ENCODE measurements at places on chromosomes 16 and 17.

DNA sequence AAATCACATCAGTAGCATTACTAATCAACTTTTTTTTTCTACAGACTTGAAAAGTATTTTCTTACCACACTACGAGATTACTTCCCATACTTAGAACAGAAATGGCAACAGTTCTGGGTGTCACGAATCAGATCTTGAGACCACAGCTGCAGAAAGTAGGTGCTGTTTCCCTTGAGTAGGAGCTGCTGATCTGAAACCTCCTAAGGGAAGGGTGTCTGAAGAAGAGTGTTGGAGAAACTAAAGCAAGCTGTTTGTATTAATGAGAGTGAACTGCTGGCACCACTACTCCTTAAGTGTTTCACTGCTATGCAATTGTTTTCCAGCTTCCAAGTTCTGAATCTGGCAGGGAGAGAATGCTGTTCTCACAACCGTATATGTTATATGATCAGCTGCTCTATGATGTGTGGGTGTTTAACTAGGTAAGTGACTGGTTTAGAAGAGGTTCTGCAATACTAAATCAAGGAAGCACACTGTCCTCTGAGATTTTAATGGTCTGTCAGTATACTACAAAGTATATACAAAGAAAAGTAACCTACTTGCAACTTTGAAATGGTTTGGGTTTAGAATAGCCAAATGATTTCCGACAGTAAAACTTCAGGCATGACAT, 3.3 kb downstream of the ZNF652 start:
- no peak for DNase-seq

DNA sequence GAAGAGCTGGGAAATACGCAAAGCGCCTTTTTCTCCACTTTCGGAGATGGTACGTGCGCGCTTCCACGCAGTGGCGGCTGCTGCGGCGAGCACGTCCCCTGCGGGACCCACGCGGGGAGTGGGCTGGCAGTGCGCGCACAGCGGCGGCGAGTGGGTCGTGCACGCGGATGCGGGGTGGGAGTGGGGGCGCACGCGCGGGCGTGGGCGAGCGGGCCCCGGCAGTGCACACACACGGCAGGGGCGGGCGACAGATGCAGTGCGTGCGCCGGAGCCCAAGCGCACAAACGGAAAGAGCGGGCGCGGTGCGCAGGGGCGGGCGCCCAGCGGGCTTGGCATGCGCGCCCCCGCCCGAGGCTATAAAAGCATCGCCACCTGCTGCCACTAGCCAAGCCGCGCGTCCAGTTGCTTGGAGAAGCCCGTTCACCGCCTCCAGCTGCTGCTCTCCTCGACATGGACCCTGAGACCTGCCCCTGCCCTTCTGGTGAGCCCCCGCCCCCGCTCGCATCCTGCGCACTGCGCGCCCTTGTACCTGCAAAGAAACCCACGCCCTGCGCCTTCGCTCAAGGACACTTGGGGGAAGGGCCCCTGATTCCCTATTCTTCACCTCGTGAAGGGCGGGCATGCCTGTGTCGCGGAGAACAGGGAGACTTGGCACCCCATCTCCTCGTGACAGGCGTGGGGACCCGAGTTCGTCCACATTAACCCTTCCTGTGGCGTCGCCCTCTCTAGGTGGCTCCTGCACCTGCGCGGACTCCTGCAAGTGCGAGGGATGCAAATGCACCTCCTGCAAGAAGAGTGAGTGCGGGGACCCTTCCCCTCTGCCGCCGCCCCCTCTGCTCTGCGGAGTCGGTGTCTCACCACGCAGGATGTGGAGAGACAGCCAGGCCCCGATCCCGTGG, at the start of gene MT3:
Gene MT3, plus strand, starts transcription at position 388 of the 899 bp plus-strand sequence. Its CDS starts 63 bp downstream, at position 451.
- no peak for DNase-seq

- DNase-seq: no peak
Observed at GRCh38 chr17:79987935-79988184, 47.8 kb downstream of the TBC1D16 start.

- no peak for DNase-seq
Observed at GRCh38 chr16:89120921-89121351, 27.3 kb downstream of the ACSF3 start.

DNA sequence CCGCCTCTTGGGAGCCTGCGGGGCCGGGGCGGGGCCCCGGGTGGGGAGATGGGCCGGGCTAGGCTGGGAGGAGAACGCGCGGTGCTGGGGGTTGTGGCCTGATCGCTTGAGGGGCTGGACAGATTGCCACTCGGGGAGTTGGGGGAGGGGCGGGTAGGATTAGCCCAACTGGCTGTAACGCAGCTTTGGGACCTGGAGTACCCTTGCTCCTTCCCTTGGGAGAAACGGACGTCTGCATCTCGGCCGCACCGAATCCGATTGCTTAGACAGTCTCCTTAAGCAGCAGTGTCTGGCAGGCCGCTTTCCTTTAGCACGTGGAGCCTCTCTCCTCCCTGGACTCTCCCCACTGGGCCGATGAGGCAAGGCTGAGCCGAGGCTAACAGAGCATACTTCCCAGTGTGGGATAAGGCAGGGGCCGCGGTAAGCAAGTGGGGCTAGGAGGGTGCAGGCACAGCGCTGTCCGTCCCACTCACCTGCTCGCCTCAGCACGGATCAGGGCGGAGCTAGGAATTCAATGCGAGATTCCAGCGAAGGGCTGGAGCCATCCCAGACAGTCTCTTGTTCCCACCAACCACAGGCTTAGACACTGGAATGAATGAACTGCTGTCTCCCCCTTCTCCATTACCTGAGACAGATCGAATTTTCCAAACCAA, 540 bp upstream of the ACLY start:
- no peak for DNase-seq

DNA sequence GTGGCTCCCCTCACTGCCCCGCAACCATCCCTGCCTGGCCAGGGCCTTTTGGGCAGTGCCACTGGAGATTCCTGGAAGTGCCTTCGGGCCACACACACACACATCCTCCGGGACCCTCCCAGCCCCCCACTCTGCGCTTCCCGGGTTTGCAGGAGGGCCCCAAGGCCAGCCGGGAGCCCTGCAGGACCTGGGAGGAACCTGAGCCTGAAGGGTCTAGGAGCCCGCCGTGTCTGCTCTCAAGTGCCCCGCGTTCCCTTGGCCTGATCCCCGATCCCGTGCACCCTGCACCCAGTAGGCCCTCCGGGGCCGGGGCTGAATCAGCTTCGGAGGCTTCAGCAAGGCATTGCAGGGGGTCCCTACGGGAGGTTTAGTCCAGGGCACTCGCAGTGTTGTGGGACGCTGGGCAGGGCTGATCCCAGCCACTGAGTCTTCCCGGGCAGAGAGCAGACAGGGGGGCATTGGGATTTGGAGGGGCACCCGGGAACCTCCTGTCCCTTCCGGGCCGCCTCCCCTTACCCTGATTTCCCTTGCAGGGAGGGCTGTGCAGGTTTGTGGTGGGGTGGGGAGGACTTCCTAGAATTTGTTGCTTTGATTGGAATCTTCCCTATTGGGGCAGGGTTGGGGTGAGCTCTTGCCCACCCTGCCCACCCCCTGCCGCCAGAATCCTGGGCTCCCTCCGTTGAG, 36.9 kb downstream of the TMEM235 start:
- DNase-seq: no peak

GRCh38 chr17:32792207-32792606, 84.7 kb downstream of the MYO1D start:
- no peak for DNase-seq

DNA sequence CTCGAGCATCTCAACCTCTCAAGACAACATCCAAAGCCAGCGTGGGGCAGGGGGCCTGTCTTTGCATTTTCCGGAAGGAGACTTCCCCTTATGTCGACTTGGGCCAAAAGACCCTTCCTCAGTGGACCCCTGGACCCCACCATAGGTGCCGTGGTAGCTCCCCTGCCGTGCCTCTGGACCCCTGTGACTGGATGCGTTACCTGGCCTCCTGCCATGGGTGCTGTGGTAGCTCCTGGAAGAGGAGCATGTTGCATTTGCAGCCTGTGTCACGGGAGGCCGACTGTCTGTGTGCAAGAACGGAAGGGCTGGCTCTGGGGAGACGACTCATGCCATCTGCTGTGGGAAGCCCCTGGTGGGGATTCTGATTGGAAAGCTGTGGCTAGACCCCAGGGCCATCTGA, 130.1 kb downstream of the FOXL1 start:
- DNase-seq: no peak

DNA sequence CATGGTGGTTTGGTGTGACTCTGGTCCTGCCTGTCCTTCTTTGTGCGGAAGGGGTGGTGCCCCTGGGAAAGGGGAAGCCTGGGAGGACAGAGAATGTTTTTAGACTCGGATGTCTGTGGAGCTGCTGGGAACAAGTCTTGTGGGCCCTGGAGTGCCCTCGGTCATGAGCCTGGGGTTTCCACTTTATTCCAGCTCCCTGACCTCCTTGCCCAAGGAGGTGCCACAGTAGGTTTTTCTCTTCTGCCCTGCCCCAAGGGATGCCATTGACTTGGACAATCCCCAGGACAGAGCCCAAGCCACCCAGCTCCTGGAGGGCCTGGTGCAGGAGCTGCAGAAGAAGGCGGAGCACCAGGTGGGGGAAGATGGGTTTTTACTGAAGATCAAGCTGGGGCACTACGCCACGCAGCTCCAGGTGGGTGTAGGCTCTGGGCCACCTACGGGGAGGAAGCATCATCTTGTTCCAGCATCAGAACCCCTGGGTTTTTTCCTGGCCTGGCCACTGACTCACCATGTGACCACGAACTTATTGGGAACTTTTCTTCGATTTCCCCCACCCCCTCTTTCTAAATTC, 1.4 kb downstream of the STAT5A start:
- no peak for DNase-seq

GRCh38 chr17:80789356-80789902, 202.2 kb upstream of the CHMP6 start:
- DNase-seq: no peak

DNA sequence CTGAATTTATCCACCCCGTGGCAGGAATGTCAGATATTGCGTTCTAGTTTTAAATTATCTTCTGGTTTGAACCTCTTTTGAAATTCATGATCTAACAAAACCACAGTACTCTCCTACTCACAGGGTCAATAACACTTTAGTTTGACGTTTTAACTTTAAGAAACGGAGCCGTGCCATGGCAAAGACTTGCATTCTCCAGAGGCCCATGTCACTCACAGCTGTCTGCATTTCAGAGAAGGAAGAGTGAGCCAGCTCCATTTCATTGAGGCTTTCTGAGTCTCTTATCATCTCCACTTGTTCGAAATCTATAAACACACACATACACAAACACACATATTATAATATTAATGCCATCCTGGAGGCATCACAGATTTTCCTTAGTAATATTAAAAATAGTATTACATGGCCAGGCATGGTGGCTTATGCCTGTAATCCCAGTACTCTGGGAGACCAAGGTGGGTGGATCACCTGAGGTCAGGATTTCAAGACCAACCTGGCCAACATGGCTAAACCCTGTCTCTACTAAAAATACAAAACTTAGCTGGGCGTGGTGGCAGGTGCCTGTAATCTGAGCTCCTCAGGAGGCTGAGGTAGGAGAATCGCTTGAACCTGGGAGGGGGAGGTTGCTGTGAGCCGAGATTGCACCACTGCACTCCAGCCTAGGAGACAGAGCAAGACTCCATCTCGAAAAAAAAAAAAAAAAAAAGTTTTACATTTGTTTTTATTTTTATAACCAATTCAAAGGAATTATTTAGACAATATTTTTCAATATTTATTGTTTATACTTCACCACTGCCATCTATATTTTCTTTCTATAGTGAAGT, 35.6 kb downstream of the ABCA6 start:
- no peak for DNase-seq

DNA sequence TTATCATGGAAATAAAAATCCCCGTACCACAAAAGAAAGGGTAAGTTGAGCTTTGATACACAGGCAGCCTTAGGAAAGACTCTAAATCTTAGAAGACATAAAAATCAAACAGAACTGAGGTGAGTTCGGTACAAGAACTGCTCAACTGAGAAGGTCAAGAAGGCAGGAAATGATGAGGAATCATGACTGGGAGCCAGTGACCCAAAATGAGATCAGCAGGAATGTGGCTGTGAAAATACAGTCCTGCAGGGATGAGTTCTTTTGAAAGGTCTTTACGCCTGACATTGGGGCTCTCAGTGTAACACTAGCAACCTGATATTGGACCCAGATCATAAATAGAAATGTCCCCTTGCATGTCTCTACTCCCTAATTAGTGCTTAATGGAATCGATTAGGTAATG, 56.3 kb upstream of the CDH11 start:
- DNase-seq: no peak

DNA sequence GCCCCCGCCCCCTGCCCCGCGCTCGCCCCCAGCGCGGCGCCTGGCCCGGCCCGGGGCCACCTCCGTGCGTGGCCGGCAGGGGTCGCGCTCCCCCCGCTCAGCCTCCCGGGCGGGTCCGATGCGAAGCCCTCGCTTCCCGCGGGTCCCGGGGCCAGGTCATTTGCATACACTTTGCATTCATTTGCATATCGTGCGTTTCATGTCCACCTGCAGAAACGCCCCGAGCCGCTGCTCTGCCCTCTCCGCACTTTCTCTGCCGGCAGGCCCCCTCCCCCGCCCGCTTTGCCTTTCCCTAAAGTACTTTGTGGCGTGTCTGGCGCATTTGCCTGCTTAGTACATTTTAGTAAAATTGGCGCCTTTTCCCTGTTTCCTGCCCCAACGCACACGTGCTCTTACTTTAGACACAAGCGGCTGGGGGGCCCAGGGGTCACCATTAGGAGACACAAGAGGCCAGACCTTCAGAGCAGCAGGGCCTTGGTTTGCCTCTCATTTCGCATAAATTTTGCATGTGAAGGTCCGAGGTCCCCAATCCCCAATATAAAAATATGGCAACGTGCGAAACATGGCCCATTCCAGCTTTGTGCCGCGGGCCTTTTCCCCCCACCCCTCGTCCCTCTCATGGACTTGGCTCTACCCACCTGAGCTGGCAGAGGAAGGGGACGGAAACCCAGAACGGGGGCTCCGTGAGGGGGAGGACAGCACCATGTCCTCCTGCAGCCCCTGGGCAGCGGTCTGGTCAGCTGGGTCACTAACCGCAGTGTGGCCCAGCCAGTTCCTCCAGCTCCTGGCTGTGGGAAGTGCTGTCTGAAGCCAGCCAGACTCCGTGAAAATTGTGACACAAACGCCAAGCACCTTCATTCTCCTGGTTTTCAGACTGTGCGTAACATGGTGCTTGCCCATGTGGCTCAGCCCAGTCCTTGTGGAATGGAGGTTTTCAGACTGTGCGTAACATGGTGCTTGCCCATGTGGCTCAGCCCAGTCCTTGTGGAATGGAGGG, 34.8 kb downstream of the CBFA2T3 start:
- DNase-seq: no peak

DNA sequence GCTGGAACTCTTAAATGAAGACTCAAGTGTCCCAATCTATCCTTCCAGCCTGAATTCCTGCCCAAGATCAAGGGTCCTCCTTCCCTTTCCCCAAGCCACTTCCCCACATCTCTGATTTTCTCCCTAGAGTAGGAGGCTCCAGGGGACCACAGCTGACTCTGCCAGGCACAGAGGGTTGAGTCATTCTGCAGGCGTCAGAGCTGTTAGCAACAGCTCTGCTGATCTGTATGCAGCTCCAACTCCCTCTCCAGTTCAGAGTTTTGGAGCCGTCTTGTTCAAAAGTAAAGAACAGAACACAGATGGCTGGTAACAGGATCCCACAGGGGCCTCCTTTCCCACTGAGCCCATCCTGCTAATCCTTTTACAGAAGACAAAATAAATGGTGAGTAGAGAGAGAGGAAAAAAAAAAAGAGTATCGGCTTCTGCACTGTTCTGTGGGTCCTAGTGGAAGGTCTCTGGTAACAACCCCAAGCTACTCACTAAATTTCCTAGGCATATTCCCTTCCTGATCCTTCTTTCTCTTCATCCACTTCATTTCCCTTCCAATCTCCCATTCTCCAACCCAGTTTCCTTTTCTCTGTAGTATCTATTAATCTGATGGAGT, 13.4 kb upstream of the TAOK1 start:
- DNase-seq: no peak

- DNase-seq: no peak
Observed at GRCh38 chr17:81440511-81441244, 45.4 kb downstream of the BAHCC1 start.

All from DMS79 (cell line).